Stimulated activated CD8-positive, alpha-beta memory T cell treated with anti-CD3 and anti-CD28 coated beads, Interleukin-7, amount 100 ng/mL, for 1 hour (primary cell): ENCODE measurements at places on chromosomes 3 and 15.
A peak's percentile ranks its signal among the peaks of the same experiment; 100 is the strongest.

DNA sequence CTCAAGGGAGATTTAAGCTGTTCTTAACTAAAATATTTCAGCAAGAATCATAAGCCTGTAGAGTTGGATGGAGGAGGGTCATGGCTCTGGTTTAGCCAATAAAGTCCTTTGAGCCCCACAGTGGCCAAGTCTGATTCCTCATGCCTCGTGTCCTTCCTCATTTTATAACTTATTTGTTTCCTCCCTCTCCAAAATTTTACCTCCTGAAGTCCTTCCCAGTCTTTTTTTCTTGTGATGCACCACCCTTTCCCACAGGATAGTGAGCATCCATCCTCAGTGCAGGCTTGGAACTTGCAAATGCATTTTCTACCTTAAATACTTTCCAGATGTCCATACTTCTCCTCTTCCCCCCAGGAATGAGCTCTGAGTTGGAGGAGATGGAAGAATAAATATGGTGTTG is 162.7 kb upstream of the AGTR1 start:
- no peak for DNase-seq

GRCh38 chr3:127789990-127790881 is 32.1 kb downstream of the MGLL start:
- DNase-seq = no peak

DNA sequence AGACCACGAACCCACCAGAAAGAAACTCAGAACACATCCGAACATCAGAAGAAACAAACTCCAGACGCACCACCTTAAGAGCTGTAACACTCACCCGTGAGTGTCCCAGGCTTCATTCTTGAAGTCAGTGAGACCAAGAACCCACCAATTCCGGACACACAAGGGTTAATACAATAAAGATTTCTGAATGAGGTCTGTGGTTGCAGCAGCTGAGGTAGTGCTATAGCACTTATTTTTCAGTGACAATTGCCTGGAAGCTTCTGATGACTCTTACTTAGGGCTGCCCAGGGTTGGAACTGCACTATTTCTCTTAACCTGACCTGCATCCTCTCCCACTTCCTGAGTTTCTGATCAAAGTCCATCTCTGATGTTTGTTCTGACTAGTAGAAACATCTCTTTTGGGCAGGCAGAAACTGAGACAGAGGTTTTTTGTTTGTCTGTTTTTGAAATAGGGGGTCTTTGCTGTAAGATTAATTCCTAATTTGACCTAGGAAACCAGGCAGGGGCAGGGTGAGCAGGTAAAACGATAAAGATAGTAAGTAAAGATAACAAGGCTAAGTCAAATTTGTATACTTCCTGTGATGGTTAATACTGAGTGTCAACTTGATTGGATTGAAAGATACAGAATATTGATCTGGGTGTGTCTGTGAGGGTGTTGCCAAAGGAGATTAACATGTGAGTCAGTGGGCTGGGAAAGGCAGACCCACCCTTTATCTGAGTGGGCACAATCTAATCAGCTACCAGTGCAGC is 169.1 kb downstream of the GAP43 start:
- DNase-seq = no peak

GRCh38 chr3:77707281-77707680 is 667.4 kb downstream of the ROBO2 start:
- DNase-seq = no peak

GRCh38 chr3:42601896-42602581 is 1.6 kb downstream of the NKTR start:
- no peak for DNase-seq

GRCh38 chr15:70156671-70157271 is 59.1 kb upstream of the TLE3 start:
- DNase-seq = no peak

DNA sequence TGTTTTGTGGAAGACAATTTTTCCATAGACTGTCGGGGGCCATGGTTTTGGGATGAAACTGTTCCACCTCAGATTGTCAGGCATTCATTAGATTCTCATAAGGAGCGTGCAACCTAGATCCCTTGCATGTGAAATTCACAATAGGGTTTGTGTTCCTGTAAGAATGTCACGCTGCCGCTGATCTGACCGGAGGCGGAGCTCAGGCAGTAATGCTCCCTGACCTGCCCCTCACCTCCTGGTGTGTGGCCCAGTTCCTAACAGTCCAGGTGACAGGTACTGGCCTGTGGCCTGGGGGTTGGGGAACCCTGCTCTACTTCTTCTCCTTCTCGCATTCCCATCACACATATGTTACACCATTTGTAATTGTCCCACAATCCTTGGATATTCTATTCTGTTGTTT is 11.0 kb downstream of the CHRNA7 start:
- DNase-seq = no peak

DNA sequence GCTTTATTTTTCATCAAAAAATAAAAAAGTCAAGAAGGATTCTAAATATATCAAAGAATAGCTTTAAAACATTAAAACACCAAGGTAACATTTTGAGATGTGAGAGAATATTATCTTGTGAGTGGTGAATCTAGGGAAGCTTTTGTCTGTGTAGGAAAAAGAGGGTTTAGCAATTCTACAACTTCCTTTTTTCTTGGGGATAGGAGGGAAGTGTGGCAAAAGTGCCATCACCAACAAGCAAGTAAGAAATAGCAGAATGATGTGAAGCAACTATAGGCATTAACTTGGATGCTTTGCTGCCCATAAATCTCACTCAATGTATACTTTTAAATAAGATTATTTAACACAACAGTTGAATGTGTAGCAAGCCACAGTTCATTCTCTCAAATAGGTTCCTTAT is 57.8 kb upstream of the SUCLG2 start:
- no peak for DNase-seq

DNA sequence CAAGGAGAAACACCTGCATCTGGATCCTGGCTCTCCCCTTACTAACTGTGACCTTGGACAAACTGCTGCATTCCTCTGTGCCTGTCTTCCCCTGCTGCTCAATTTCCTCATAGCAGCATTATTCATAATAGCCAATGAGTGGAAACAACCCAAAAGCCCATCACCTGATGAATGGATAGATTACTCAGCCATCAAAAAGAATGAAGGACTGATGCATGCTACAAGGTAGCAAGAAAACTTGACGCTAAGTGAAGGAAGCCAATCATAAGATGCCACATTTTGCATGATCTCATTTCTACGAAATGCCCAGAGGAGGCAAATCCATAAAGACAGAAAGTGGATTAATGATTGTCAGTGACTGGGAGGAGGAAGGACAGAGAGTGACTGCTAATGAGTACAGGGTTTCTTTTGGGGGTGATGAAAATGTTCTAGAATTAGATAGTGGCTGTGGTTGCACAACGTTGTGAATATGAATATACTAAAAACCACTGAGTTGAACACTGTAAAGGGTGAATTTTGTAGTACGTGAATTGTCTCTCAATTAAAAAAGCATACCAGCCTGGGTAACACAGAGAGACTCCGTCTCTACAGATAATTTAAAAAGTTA is 11.2 kb downstream of the IGDCC4 start:
- DNase-seq = no peak

GRCh38 chr3:43348852-43349574 is 62.7 kb downstream of the SNRK start:
- no peak for DNase-seq

DNA sequence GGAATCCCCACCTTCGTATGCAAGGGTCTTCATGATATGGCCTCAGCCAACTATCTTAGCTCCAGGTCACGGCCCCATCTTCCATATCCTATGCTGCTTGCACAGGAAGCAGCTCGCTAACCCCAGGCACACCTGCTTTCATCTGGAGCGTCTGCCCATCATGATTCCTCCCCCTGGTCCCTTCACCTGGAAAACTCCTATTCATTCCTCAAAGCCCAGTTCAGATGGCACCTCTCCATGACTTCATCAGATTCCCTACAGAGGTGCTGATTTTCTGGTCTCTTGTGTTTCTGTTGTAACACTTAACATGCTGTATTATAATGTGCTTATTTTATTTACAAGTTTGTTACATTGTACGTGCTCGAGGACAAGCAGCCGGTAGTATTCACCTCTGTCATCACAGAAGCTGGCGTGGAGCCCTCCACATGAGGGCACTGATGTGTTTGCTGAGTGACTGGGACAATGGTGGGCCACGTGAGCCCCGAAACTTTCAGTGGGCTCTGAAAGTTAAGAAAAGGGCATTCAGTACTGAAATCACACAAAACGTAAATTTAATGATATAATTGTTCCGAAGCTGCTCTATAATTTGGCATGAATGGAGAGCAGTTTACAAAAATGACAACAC is 16.2 kb downstream of the MUC20 start:
- no peak for DNase-seq

DNA sequence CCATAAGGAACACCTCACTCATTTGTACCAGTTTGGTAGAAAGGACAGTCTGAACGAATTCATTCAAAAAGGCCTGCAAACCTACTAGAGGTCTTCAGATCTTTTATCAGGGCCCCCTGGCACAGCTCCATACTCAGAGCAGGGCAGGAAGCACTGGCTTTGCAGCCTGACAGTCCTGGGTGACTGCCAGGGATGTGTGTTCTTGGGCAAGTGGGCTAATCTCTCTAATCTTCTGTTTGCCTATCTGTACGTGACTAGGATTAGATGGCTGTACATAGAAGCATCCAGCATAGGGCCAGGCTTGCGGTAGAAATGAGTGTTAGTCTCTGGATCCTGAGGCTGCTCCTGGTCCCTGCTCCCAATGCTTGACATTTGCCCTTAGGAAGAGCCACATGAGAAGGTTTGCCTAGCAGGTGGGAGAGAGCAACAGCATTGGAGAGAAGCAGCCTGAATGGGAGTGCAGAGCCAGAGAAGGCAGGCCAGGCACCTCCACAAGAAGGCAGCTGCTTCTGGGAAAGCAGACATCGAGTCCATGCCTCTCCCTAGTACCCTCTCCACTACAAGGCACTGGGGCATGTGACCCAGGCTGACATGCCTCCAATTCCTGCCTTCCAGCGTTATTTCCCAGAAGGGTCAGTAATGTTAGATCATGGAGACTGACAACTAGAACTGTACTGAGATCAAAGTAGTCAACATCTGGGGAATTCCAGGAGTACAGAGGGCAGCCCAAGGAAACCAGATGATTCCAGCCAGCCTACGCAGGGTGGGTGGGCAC is 1.0 kb upstream of the CXCR6 start:
- DNase-seq = no peak

GRCh38 chr15:57079446-57079845 is 161.0 kb downstream of the TCF12 start:
- no peak for DNase-seq

- no peak for DNase-seq
Observed at GRCh38 chr15:98881526-98882520, 125.8 kb downstream of the PGPEP1L start.

DNA sequence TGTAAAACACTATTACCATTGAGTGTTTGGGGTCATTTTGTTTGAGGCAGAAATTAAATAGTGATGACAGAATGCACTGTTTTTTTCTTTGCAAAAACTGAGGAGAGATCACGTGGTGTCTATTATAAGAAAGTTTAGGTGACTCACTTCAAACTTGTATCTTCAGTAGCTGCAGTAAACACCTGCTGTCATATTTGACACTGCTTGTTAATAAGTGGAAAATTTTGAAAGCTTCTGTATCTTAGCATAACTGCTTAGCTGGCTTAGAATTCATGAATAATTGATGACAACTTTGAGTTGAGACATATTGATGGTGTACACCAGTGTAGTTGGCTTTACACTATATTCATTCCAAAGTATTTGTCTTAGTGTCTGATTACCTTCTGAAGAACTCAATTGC is 29.7 kb upstream of the MDFIC2 start:
- no peak for DNase-seq

- no peak for DNase-seq
Observed at GRCh38 chr15:68994149-68994548, 20.3 kb upstream of the NOX5 start.

GRCh38 chr3:115321400-115321805 is 174.3 kb upstream of the ZBTB20 start:
- DNase-seq = no peak

DNA sequence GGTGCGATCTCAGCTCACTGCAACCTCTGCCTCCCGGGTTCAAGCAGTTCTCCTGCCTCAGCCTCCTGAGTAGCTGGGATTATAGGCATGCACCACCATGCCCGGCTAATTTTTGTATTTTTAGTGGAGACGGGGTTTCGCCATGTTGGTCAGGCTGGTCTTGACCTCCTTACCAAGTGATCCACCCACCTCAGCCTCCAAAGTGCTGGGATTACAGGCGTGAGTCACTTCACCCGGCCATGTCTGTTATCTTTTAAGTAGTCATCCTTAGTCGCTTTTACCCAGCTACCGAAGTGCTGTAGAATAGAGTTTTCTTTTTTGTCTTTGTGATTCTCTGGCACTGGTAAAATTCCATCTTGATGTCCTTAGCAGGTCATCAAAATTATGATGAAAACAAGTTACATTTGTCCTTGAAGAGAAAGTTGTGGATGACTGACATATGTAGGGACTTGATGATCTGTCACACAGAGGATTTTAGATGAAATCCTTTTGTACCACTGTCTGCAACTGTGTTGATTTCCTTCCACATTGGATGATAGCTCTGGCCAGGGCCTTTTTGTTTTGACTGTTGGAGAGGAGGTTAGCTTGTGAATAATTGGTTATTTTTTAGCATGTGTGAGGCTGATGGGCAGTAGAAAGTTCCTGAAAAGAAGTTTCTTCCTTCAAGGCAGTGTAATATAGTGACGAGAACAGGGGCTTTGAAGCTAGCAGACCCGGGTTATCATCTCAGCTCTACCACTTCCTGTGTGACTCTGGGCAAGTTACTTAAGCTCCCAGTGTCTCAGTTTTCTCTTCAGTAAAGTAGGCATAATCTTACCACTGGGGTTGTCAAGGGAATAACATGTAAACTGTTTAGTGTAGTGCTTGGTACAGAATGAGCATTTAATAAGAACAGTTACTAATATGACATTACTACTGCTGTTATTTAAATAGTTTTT is 18.8 kb downstream of the ATG7 start:
- DNase-seq = no peak

- DNase-seq = peak; percentile 34
Observed at GRCh38 chr3:113287803-113288648, 76.7 kb downstream of the BOC start.

GRCh38 chr3:119294696-119295671 is 801 bp downstream of the ARHGAP31 start:
- peak; percentile 32 for DNase-seq

- DNase-seq = no peak
Observed at GRCh38 chr3:20064387-20064786, 24.1 kb downstream of the KAT2B start.

- DNase-seq = no peak
Observed at GRCh38 chr15:66883284-66883911, 181.4 kb downstream of the SMAD6 start.

DNA sequence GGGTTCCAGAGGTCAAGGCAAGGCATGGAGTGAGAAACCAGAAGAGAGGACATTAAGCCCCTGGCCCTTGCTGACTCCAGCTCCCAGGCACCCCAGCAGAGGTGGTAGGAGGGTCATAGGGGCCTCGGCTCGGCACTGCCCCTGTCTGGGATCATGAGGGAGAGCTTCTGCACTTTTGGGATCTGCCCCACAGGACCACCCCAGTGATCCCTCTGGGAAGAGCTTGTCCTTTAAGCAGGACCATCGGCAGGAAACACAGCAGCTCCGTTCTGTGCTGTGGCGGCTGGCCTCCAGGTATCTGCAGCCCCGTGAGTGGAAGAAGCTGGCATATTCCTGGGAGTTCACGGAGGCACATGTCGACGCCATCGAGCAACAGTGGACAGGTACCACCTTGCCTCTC is 35.5 kb downstream of the ANKDD1A start:
- no peak for DNase-seq

- DNase-seq = no peak
Observed at GRCh38 chr15:42604894-42605744, 29.7 kb downstream of the STARD9 start.
